Posterior vena cava (tissue), 2 donors: ENCODE measurements at places on chromosomes 7 and 10. TPM values are rescaled to one million over a fixed set of nuclear protein-coding genes. Genes with fewer than 3 reads are reported as not detected.

- no peak for DNase-seq
Observed at GRCh38 chr7:83465643-83466042, 183.3 kb downstream of the SEMA3E start.

- peak; percentile 46 for DNase-seq
Observed at GRCh38 chr10:109866168-109866994, 56.9 kb downstream of the XPNPEP1 start.

Gene OR6V1
- total RNA-seq, result not detected

DNA sequence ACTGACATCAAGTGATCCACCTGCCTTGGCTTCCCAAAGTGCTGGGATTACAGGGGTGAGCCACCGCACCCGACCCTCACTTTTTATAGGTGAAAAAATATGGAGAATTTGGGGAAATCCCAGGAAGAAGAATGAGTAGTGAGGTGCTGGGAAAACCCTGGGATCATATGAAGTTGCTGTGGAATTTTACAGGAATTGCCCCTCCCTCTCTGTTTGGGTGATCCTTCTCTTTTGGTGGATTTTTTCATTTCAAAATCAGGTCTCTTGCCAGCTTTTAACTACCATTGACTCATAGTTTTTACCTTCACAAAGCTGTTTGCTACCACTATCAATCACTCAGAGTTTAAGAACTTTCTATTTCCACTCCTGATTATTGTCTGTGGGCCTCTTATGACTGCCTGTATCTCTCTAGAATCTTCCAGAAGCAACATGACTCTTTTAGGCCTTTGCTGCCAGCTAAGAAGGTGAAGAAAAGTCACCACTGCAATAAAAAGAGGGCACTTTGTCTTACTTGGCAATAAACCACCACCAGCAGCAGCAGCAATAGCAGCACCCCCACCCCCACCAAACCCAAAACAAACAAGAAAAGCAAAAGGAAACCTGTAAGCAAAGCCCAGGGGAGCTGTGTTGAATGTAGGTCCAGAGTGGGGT, 4.0 kb upstream of the GIMAP8 start:
- no peak for DNase-seq

Gene FIS1
- 181 TPM for total RNA-seq

DNA sequence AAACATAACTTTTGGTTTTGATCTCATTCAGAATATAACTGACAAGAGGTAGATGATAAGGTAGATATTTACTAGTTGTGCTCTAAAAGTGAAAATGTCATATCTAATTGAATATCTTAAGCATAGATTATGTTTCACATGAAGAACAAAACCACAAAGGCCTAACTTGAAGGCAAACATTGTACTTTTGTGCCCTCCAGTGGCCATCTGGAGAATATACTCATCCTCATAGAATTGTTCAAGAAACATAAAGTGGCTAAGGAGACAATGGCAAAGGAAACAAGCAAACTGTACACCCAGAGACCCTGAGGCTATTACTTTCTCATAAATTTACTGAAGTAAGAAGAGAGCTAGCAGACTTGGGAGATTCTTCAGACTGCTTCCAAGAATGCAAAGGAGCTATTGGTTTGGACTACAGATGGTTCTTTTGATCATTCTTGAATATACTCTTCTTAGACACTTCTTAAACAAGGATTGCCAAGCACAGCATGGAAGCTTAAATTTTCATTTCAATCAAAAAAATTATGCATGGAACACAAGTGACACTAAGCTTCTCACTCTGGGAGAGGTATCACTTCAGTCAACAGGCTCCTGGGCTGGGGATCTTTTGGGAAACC, 98.2 kb upstream of the DKK1 start:
- DNase-seq, result no peak

GRCh38 chr7:98474558-98474957, 73.7 kb upstream of the BAIAP2L1 start:
- no peak for DNase-seq

GRCh38 chr7:138919216-138919615, 62.0 kb downstream of the KIAA1549 start:
- DNase-seq, result no peak

Gene TSC22D4
- total RNA-seq, result 29.1 TPM

Gene GIMAP5
- total RNA-seq, result 17.4 TPM

- DNase-seq, result no peak
Observed at GRCh38 chr10:3813986-3814837, 29.2 kb upstream of the KLF6 start.

GRCh38 chr10:24589265-24589664, 134.4 kb downstream of the ARHGAP21 start:
- no peak for DNase-seq

GRCh38 chr10:97788552-97789442, 17.0 kb upstream of the SFRP5 start:
- DNase-seq, result peak; percentile 58

GRCh38 chr7:31857172-31857571, 170.2 kb downstream of the PPP1R17 start:
- DNase-seq, result no peak

DNA sequence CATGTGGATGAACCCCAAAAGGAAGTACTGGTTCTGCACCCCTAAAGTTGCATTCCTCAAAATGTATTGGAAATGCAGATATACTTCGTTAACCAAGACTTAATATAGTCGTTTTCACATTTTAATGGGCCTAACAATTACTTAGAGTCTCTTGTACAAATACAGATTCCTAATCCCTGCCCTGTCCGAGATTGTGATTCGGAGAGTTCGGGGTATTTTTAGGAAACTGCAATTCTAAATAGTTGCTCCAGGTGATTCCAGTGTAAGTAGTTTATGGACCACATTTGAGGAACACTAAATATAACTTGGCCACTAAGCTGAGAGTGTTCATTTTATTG, 830 bp downstream of the TRUB1 start:
- no peak for DNase-seq

DNA sequence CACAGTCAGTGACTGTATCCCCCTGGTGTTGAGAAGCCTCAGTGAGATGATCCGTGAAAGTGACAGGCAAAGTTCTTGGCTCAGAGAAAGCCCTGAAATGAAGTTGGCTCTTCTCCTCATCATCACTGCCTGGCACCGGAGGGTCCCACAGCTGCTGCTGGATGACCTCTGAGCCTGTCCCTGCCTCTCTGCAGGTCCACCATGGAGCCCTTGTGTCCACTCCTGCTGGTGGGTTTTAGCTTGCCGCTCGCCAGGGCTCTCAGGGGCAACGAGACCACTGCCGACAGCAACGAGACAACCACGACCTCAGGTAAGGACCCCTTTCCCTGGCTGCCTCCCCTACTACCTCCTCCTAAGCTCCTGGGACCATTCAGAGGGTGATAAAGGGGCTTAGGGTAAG, 85.5 kb downstream of the MKI67 start:
- peak; percentile 24 for DNase-seq

Gene TRIM56
- total RNA-seq, result 38.2 TPM

Gene CPVL
- 44.9 TPM for total RNA-seq

Gene PRKG1
- total RNA-seq, result 96.0 TPM

GRCh38 chr7:155507576-155507975, 38.8 kb downstream of the CNPY1 start:
- no peak for DNase-seq

DNA sequence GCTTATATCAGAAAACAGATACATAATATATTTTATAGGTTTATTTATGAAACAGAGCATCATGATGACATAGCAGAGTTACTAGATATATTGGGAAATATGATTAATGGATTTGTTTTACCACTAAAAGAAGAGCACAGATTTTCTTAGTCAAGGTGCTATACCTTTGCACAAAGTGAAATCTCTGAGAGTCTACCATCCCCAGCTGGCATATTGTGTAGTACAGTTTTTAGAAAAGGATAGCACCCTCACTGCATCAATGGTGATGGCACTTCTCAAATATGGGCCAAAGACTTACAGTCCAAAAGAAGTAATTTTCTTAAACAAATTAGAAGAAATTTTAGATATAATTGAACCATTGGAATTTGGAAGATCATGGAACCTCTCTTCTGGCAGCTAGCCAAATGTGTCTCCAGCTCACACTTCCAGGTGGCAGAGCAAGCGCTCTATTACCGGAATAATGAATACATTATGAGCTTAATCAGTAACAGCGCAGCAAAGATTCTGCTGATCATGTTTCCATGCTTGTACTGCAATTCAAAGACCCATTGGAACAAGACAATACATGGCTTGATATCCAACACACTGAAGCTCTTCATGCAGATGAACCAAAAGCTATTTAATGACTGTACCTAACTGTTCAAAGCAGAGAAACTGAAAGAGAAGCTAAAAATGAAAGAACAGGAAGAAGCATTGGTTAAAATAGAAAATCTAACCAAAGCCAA, 21.9 kb upstream of the CREB3L2 start:
- no peak for DNase-seq

- no peak for DNase-seq
Observed at GRCh38 chr7:155818154-155818819, 6.0 kb upstream of the SHH start.

Gene NUTM2A
- 0.86 TPM for total RNA-seq
